CD4-positive, alpha-beta T cell (primary cell): ENCODE measurements at places on chromosomes 11 and 22.

- peak; percentile 21 for DNase-seq
Measured at GRCh38 chr11:121508449-121508848, 55.7 kb upstream of the SORL1-AS1 start.

GRCh38 chr11:64430645-64431044 is 71.7 kb downstream of the RPS6KA4 start:
- no peak for DNase-seq

- no peak for DNase-seq
Measured at GRCh38 chr22:31488346-31488883, 1.2 kb downstream of the EIF4ENIF1 start.

- no peak for DNase-seq
Measured at GRCh38 chr11:47215366-47215910, 664 bp downstream of the DDB2 start.

DNA sequence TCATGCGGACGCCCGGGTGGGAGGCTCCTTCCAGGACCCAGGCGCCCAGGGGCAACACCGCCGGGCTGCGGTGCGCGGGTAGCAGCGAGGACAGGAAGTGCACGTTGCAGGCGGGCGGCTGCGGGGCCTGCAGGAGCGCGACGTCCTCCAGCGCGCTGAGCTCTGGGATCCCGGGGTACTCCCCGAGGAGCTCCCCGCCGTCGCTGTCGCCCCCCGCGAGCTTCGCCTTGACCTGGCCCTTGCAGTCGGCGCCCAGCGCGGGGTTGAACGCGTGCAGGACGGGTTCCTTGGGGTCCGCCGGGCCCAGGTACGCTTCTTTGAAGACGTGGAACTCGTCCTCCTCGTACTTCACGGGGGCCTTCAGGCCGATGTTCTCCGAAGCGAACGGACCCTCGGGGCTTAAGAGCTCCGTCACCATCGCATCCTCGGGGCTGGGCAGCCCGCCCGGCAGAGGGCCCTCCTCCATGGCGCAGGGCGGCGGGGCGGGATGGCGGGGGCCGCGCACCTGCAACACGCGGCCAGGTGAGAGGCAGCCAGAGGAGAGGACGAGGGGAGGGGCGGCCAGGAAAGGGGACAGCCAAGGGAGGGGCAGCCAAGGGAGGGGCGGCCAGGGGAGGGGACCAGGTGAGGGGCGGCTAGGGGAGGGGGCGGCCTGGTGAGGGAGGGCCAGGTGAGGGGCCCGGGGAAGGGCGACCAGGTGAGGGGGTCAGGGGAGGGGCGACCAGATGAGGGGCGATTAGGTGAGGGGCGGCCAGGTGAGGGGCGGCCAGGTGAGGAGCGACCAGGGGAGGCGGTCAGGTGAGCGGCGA is 921 bp downstream of the TESMIN start:
- DNase-seq: peak; percentile 35

GRCh38 chr11:107609400-107610218 is 18.7 kb downstream of the ELMOD1 start:
- no peak for DNase-seq

- DNase-seq: no peak
Measured at GRCh38 chr22:47019012-47019790, 256.8 kb downstream of the TBC1D22A start.

DNA sequence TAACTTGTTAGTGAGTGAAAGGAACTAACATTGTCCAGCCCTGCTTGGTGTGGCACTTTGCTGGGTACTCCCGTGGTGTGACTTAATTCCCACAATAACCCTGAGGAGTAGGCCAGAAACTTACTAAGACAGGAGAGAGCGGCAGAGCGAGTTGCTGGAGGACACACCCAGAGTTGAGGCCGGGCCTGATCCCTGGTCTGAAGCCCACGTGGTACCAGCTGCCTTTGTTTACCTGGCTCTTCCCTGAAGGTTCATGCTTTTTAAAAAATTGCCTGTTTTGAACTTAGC is 594 bp downstream of the MPST start:
- no peak for DNase-seq

- no peak for DNase-seq
Measured at GRCh38 chr22:44594951-44595350, 96.9 kb upstream of the RTL6 start.

- DNase-seq: no peak
Measured at GRCh38 chr11:10701982-10702381, 8.4 kb upstream of the IRAG1 start.

- DNase-seq: no peak
Measured at GRCh38 chr22:49011769-49012648, 815.7 kb downstream of the BRD1 start.

DNA sequence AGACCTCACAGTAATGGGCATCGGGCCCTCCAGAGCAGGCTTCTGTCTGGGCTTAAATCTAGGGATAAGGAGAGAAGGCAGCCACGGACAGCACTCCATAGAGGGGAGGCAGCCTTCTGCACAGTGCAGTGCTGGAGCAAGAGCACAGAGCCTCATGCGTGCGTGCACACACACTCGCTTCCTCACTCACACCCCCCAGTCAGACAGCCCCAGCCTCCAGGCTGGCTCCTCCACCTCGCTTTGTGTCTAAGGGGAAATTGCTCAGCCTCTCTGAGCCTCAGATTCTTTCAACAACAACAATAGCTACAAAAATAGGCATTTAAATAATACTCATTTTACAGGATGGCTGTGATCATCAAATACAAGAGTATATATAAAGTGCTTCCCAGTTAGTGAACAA is 26.7 kb upstream of the ETS1 start:
- DNase-seq: no peak

DNA sequence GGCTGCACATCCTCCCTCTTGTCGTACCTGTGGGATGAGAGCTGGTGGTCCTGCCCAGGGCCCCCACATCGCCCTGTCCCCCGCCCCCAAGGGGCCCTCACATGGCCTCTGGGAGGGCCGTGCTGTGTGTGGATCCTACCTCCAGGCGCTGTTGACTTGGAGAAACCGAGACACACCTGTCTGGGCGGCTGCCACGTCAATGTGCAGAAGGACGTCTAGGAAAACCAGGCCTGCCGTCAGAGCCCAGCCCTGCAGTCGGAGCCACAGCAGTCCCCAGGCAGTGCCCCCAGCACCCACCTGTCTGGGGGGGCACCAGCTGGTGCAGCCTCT is 14.2 kb downstream of the ALG12 start:
- no peak for DNase-seq

GRCh38 chr11:2097356-2097997 is 41.7 kb downstream of the IGF2 start:
- DNase-seq: no peak

GRCh38 chr11:122304306-122304705 is 188.3 kb upstream of the BLID start:
- no peak for DNase-seq

DNA sequence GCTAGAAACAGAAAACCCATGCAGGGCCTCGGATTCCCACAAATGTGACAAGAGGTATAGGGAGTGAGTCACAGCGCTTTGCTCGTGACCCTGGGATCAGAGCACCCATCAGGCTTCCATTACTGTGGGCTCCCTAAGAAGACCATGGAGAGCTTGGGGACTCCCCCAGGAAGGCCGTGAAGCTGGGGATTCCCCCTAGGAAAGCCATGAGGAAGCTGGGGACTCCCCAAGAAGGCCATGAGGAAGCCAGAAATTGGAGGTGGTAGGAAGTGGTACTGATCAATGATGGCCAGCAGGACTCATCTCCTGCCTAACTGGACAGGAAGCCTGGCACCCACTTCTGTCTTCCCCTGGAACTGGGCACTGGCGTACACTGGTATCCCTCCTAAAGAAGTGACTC is 10.1 kb upstream of the DCPS start:
- DNase-seq: no peak

DNA sequence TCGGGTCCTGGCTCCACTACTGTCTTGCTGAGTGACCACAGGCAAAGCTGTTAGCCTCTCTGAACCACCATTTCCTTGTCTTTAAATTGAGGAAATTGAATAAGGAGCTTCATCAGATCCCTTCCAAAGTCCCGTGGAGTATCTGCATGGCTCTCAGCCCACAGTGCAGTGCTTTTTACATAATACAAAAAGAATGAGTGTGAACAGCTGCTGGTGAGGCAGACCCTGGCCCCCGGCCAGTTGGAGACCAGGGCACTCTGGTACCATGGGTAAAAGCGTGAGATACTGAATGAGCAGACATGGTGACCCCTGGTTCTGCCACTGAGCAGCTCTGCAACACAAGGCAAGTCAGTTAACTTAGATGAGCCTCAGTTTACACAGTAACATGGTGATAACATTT is 86.8 kb downstream of the GALNT18 start:
- no peak for DNase-seq

DNA sequence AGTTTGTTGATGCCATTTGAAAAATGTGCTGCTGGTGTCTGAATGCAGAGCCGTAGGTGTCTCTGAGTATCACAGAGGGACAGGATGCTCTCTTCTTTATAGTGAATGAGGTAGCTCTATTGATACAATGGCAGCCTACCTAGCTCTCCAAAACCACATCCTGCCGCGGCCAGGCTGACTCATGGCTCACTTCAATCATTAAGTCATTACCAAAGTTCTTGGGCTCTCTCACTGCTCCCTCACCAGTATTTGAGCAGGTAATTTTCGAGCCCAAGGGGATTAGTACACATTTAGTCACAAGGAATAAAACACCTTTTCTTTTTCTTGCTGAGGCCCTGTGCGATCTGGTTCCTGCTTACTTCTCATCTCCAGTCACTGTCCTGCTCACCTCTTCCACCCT is 509.0 kb upstream of the LARGE1 start:
- no peak for DNase-seq

GRCh38 chr11:19995145-19995544 is 165.1 kb downstream of the DBX1 start:
- DNase-seq: no peak

DNA sequence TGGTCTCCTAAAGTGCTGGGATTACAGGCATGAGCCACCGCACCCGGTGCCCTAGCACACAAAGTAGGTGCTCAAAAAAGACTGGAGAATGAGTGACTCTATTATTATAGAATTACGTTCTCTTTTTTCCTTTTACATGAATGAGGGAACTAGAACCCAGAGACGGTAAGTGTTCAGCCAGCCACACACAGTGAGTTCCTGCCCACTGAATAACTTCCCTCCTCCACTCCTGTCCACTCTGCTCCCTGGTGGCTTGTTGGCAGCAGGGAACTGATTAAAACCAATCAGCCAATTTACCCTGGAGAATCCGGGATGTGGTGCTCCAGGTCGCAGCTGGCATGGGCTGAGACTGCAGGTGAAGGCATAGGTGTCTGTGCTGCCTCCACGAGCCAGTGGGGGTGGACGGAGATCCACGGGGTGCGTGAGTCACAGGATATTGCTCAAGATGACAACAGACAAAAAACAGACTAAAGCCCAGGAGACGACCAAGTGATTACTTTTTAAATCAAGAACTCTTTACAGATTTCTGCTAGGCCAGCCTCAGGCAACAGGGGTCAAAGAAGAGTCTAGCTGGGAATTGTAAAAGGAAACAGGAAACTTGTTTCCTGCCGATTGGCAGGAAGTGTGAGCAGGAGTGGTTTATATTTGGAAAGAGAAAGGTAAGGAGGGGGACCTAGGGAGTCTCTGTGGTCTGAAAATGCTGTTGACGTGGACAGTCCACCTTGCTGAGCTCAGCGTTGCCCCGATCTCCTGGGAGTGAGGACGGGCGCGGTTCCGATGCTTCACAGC is 95.2 kb upstream of the TP53I11 start:
- DNase-seq: peak; percentile 58

DNA sequence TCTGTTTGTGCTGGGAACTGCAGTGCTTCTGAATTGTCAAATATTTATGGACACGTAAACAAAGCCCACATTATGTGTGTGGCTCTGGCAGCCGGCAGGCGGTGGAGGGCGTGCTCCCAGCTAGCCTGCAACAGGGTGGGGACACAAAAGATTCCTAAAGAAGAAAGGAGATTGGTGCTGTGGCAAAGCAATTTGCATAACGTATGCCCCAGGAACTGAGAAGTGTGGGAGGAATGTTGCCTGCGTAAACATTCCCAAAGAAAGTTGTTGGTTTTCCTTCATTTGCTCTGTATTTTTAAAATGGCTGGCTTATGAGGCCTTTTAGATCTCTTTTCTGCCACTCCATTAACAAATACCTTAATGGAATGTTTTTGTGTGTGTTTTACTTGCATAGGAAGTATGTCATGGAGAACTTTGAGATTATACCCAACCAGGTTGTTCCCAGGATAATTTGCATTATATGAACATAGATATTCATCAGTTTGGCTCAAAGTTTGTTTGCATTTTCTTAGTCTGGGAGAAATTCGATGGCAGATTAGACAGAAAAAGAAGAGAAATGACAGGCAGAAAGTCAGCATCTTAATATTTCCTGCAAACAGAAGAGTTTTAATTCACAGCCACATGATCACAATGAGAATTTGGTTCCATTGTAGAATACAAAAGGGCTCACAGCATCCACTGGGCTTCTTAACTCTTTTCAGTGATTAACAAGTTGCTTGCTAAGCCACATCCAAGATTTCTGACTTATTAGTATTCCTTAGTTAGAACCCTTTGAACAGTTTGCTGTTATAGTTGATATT is 41.8 kb upstream of the DLAT start:
- no peak for DNase-seq

DNA sequence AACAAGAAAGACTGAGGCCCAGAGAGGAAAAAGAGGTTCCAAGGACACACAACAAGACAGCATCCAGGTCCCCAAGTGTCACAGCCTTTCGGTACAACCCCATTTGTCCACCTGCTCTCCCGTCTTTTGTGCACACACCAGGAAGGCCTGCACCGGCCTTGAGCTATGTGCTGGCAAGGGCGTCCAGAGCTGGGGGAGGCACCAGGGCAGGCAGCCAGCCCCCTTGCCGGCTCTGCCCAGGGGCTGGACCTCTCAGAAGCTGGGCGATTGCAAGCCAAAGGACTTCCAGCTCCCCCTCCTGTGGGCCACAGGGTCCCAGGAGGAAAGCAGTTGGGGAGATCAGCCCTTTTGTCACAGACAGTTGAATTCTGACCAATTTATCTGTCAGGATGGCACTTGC is 210.5 kb downstream of the MN1 start:
- DNase-seq: no peak

DNA sequence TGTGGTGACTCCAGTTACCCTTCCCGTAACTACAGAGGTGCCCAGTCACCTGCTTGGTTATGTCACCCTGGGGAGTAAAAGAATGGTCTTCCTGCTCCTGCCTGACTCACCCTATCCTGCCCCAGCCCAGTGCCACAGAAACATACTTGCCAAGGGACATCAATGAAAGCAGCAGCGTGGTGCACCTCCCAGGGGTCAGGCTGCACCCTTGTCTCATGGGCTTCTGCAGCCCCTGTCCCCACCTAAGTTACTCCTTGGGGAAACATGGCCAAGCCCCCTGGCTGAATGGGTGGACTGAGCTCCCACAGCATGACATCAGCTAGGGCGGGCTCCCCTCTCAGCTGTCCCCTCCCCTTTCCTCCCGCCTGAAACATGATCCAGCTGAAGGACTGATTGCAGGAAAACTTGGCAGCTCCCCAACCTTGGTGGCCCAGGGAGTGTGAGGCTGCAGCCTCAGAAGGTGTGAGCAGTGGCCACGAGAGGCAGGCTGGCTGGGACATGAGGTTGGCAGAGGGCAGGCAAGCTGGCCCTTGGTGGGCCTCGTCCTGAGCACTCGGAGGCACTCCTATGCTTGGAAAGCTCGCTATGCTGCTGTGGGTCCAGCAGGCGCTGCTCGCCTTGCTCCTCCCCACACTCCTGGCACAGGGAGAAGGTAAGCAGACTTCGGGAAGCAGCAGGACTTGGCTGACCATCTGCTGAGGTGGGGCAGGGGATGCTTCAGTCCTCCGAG is at the start of gene HTR3A:
HTR3A (plus strand) TSS at position 368 of the 730 bp plus-strand sequence; CDS start at position 586, 218 bp downstream.
- DNase-seq: no peak

GRCh38 chr22:22891139-22891621 is 3.6 kb downstream of the IGLL5 start:
- DNase-seq: no peak

- DNase-seq: no peak
Measured at GRCh38 chr22:30314915-30315314, 11.8 kb downstream of the TBC1D10A start.
